ENCODE measurements at places on chromosomes 7 and 10.

DNA sequence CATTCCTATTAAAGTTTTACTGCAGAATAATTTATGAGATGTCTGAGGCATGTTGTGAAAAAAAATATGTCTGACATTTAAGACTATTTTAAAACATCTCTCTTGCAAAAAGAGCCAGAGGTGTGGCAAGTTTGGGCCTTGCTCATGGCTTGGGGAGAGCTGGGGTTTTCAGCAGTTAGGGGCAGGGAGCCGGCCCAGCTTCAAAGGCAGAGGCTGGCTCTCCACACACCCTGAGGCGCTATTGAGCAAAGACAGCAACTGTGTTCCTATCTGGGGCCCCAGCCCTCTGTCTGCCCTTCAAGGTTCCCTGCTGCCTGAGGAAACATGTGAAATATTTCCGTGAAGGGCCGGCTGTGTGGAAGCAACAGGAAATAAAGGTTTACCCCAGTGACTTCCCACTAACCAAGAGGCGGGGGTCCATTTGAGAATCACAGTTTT is 94.0 kb downstream of the SORBS1 start:
- no peak for DNase-seq

- DNase-seq, result peak; percentile 11
Observed at GRCh38 chr7:17991866-17992648, 35.6 kb downstream of the PRPS1L1 start.

DNA sequence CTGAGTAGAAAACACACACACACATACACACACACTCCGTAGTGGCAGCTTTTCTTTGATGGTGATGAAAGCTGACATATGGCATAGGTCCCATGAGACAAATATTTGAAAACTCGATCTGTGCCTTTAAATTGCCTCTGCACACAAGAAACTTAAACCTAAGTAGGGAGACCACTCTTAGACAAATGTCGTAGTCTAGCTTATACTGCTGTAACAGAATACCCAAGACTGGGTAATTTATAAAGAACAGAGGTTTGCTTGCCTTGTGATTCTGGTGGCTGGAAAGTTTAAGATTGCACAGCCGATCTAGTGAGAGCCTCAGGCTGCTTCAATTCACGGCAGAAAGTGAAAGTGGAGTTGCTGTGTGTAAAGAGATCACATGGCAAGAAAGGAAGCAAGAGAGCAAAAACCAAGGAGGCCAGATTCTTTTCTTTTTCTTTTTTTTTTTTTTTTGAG is 489.4 kb upstream of the SORCS1 start:
- peak; percentile 19 for DNase-seq

GRCh38 chr7:116195451-116195850 is 14.9 kb upstream of the TES start:
- DNase-seq, result no peak

DNA sequence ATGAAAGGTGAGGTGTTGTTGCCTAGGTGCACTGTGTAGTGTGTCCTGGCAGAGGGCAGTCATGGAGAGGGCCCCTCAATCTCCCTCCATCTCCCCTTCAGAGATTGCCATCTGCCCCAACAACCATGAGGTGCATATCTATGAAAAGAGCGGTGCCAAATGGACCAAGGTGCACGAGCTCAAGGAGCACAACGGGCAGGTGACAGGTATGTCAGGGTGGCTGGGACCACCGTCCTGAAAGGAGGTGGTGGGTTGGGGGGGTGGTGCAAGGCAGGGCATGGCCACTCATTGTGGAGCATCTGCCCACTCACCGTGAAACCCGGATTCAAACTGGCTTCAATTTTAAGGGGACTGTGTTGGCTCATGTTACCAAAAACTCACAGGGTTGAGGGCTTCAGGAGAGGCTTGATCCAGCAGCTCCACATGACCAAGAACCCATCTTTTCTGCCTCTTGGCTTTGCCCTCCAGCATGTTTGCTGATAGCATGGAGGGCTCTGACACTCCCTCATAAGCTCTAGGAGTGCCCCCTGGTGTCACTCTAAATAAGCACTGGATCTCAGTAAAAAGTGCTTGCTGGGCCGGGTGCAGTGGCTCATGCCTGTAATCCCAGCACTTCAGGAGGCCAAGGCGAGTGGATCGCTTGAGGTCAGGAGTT is 12.2 kb downstream of the ARPC1B start:
- peak; percentile 55 for DNase-seq

DNA sequence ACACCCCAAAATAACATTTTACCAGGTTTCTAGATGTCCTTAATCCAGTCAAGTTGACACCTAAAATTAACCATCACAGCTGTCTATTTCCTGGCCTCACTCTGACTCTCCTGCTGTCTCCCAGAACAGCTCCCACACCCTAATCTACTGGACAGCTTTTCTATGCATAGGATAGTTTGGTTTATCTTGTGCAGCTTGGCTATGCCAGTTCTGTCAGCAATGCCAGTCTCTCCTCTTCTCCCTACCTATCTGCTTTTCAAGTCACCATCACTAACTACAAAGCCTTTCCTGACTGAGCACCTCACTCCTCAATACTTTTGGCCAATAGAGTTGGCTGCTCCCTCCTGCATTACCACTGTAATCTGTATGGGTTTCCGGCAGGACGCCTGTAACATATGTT is 5.0 kb downstream of the NCOA4 start:
- DNase-seq, result no peak

GRCh38 chr10:105291571-105291970 is 650.5 kb downstream of the SORCS3 start:
- no peak for DNase-seq

- no peak for DNase-seq
Observed at GRCh38 chr10:63197344-63198092, 64.4 kb downstream of the NRBF2 start.
